ENCODE measurements at places on chromosomes 11 and 22.

- DNase-seq, result no peak
Measured at GRCh38 chr11:105574974-105575373, 34.9 kb upstream of the GRIA4 start.

- DNase-seq, result peak; percentile 48
Measured at GRCh38 chr22:20117633-20118299, 740 bp upstream of the TRMT2A start.

DNA sequence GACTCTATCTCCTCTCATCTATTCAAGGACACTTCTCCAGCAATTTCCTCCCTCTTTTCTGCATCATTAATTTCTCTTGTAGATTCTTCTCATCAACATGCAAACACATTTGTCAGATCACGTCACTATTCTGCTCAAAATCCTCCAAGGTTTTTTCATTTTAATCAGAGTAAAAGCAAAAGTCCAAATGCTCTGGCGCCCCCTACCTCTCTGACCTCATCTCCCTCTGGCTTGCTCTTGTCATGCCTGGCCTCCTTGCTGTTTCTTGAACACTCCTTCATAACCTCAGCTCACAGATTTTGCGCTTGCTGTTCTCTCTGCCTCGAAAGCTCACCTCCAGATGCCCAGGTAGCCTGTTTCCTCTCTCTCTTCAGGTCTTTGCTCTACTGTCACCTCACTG, 22.4 kb downstream of the RTCB start:
- DNase-seq, result no peak

DNA sequence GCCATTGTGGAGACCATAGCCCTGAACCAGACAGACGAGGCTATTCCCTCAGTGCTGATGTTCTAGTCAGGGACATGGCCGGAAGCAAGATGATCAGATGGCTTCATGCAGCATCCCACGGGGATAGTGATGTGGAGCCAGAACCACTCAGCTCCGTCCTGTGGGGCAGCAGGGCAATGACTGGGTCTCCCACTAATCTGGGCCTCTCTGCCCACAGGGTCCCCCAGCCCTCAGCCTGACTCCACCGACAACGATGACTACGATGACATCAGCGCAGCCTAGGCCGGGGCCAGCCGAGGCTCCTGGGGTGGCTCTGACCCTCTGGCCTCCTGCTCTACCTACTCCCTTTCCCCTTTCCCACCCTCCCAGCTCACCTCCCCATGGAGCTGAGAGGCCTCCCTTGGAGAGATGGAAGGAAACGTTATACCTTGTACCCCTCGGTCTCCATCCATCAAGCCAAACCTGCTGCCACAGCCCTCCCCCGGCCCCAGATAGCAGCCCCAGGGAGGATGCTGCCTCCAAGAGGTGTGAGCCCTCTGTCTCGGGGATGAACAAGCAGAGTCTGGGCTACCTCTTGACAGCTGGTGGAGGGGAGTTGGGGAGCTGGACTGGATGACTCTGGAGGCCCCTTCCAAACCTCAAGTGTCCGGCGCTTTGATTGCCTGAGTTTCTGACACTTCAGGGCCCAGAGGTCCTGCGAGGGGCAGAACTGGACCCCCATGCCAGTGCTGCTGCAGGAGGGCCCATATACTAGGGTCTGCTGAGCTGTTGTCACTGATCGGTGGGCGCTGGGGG, 47.8 kb downstream of the CD6 start:
- DNase-seq, result no peak

DNA sequence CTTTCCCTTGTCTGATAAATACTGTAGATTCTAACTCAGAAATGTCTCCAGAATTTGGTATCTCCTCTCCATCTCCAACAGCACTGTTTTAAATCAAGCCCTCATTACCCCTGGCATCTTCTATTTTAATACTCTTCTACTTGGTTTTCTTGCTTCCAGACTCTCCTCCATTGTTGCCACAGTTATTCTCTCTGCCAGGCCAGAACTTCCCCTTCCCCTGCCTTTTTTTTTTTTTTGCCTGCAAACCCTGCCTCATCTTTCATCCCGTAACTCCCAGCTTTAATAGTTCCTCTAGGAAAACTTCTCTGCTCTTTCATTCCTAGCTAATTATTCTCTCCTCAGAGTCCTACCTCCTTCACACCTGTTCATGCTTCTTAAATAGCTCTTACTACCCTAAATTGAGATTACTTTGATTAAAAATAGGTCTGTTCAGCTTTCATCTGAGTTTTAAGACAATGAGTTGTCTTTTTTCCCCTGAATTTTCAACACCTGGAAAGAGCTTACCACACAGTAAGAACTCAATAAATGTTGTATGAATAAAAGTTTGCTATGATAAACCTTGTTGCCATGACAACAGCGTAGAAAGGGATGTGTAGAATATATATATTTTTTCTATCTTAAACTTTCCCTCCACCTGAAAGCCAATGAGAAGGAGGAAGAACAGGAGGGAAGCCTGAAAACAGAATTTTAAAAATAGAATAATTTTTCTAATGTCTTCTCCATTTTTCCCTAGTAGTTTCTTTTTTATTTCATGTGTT, 3.6 kb downstream of the IL18 start:
- DNase-seq, result no peak

GRCh38 chr22:46241396-46242007, 8.6 kb downstream of the CDPF1 start:
- DNase-seq, result no peak

GRCh38 chr11:6616596-6617250, 2.5 kb downstream of the TPP1 start:
- DNase-seq, result no peak

DNA sequence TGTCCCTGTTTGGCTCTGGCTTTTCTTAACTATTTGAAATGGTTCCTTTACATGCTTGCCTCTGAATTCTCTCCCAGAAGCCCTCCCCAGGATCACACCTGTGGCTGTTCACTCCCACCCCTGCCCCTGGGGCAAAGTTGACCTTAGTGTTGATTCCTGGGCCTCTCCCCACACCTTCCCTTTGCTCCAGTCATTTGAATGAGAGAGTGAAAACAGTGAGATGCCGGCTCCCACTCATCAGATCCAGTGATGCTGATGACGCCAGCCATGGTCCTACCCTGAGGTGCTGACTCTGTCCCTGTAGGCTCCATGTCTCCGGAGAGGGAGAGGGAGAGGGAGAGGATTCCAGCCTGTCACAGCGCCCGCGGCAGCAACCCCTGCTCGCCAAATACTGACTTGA, 40.7 kb downstream of the LRP5 start:
- no peak for DNase-seq

DNA sequence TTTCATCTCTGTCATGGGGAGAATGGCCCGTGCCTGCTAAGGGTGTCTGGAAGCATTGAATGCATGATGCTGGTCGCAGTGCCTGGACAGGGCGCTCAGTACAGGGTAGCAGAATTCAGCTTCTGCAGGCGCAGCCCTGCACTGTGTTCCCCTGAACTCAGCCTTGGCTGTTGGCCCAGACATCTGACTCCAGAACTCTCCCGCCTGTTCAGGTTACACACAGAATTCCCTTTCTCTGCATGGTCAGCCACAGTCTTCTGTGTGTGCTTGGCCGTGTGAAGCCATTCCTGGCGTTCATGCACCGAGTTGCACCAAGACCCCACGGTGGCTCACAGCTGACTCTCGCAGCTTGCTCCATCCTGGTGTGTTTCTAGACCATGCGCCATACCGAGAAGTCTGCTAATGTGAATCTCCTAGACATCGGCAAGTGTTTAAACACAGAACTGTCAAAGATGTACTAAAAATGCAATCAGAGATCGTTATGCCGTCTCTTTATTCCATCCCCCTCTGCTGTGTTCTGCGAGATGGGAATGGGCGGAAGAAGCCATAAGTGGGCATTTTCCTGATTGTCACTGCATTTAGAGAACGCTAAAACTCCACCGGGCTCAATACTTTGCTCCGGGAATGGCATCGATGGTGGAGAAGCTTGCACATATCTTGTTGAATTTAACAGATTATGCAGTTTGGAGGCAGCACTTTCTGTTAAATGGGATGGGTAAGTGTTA, 55.6 kb downstream of the MPPED1 start:
- DNase-seq, result no peak

DNA sequence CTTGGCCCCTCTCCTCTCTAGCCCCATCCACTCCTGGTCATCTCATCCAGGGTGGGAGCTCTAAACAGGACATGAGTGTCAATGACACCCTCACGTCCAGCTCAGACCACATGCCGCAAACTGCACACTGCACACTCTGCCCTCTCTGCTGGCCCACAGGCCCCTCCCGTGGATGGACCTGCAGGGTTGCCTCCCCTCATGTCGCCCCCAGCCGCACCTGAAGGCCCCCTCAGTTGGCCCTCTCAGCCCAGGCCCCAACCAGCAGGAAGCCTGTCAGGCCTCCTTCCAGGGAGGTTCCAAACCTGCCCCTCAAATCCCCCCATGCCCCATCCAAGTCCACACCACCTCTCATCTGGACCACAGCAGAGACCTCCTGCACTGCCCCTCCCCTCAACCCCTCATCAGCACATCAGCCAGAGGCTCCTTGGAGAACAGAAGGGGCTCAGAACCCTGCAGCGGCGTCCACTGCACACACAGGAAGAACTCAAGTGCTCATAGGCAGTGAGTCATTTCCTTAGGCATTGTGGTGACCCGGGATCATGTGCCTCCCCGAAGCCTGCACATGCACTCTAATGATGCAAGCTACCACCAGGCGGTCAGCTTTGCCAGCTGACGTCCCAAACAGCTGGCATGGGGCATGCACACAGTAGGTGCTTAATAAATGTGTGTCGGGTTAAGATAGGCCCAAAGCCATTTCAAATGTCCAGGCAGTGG, 12.9 kb upstream of the CDKN1C start:
- no peak for DNase-seq

DNA sequence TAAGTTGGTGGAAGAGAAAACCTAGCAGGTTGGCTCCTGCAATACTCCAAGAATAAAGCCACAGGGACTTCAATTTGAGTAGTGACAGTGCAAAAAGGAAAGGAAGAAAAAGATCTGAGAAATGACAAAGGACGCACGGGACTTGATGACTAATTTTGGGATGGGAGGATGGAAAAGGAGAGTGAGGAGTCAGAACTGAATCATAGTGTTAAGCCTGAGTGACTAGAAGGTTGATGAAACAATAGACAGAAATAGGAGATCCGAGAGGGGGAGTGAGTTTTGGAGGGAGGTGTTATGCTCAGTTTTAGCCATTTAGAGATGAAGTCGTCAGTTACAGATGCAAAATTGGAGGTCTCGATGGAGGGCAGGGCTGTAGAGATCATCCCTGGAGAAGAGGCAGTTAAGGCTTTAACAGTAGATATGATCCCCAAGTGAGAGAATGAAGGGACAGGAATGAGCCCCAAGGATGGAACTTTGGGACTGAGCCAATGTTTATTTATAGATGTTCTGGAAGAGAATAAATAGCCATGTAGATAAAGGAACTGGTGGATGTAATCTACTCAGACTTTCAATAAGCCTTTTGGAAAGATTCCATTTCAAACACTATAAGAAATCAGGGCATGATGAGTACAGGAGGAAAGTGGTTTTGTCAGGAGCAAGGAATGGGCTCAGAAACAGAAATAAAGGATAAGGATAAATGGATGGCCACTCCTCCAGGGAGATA, 108.9 kb upstream of the NCAM1 start:
- no peak for DNase-seq

GRCh38 chr11:45658292-45658991, 7.0 kb downstream of the CHST1 start:
- no peak for DNase-seq
